ENCODE measurements at places on chromosomes 6 and 20. TPM values are rescaled to one million over a fixed set of nuclear protein-coding genes. Genes with fewer than 3 reads are reported as not detected.

Gene ETV7
- total RNA-seq, result 0.78 TPM

Gene MACROD2
- 29.5 TPM for total RNA-seq

Gene PLN
- 0.22 TPM for total RNA-seq

Gene MOXD1
- total RNA-seq, result 15.5 TPM

Gene VAPB
- 102 TPM for total RNA-seq

Gene C20orf202
- 0.80 TPM for total RNA-seq

Gene TAGAP
- 2.4 TPM for total RNA-seq

Gene PNLDC1
- 2.0 TPM for total RNA-seq

Gene ADGRF1
- not detected for total RNA-seq

Measured in dorsolateral prefrontal cortex (tissue), 122 donors.